ENCODE measurements at places on chromosomes 6 and 20. TPM values are rescaled to one million over a fixed set of nuclear protein-coding genes. Genes with fewer than 3 reads are reported as not detected.

- DNase-seq: no peak
Measured at GRCh38 chr6:17429383-17430061, 36.1 kb downstream of the CAP2 start.

DNA sequence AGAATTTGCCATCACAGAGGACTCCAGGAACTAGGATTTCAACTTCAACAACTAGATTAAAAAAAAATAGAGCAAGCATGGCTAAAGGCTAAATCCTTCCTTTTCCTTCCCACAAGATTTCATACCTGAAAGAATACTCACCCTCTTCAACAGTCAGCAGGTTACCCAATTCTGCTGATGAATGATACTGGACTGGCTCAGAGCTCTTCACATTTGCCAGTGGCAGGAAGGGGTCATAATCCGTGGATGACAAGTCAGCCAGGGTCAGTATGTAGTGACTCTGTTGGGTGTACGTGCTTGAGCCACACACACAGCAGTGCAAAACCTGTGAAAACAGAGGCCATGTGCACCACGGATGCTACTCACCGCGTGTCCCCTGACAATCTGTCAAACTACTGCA, 152.9 kb downstream of the INSM1 start:
- DNase-seq: peak; percentile 88

- DNase-seq: peak; percentile 49
Measured at GRCh38 chr6:124901084-124901483, 61.2 kb upstream of the RNF217 start.

DNA sequence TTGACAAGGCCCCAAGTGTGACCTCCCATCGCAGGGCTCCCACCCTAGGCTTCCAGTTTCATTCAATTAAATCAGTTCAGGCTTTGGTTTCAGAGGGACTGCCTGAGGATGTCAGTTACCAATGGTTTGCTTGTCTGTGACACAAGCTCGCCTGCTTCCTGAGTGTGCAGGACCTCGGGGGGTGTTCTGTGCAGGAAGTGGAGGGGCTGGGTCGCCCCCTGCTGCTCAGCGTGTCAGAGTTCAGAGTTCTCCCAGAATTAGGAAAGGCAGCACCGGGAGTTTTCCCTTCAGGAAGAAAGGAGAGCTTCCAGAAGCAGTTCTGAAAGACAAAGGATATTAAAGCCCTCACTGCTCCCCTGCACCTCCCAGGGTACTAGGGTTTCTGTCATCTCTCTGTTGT, 50.8 kb upstream of the TGM3 start:
- no peak for DNase-seq

DNA sequence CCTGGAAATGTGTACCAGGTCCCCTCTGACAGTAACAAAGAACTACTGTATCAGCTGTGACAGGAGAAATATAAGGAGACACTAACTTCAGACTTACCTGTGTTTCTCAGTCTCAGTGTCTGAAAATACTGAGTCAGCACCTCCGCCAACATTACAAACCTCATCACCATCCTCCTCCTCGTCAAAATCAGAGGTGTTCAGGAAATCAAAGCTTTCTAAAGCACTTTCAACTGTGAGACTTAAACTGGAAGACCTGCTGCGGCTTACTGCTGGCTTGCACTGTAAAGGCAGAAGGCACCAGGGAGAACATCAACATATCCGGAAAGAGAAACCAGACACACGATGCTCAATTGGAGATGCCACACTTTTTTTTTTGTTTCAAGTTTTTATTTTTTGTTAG, 40.3 kb upstream of the ARMH2 start:
- no peak for DNase-seq

- no peak for DNase-seq
Measured at GRCh38 chr6:83303426-83303825, 110.3 kb downstream of the RWDD2A start.

DNA sequence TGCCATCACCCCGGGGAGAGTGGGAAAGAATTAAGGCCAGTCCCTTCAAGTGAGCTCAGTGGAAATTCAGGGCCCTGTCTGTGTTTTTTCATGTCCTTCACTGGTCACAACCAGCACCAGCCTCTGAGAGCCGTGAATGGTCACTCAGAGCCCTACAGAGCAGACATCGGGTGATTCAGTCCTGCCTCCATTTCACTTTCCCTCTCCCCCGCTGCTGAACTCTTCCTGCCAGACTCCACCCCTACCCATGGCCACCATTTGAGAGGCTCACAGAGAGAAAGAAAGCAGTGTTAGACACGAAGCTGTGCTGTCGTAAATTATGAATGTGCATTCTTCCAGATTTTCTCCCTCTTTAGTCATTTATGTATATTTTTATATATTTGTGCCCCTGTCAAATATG, 5.4 kb downstream of the R3HDML start:
- DNase-seq: no peak

- DNase-seq: peak; percentile 8
Measured at GRCh38 chr6:84227044-84227433, 404 bp downstream of the CEP162 start.

DNA sequence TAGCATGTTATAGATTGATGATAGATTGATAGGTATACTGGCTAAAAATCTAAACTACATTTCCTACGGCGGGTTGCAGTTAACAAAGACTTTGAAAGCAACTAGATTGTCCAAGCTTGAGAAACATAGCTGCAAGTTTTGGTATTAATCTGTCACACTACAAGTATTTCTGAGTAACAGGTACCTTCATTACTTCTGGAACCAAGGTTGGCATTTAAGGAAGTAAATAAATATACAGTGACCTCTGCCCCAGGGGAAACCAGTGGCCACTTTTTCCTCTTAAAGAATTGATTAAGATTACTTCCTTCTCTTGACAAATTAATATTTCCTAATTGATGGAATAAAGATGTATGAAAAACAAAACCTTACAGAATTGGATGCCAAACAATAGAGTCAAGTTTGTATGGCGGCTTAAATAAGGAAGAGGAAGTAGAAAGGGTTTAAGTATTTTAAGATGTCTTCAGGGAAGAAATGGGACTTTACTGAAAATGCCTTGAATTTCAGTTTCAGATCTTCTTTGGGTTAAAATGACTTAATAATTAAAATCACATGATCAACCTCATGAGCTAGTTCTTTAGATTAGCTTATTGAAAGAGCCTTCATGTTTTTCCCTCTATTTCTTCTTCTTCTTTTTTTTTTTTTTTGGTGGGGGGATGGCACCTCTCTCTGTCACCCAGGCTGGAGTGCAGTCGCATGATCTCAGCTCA, 132.8 kb downstream of the DOK5 start:
- no peak for DNase-seq

DNA sequence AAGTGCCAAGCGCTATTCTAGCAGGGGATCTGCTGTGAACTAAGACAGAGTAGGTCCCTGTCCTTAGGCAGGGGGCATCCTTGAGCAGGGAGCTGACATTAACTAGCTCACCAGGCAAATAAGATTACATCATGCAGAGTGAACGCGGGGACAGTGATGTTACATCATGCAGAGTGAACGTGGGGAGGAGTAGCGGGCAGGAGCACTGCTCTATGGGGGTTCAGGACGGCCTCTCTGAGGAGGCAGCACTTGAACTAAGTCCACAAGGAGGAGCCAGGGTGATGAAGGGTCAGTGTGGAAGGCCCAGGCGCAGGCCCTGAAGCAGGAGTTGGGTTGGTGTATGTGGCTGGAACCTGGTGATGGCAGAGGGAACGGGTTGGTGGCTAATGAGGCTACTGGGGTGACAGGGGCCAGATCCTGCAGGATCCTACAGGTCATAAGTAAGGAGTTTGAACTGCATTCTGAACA, 38.7 kb downstream of the KAT14 start:
- no peak for DNase-seq

OR2J3 gene
- not detected for total RNA-seq

TRIM10 gene
- total RNA-seq: not detected

PPP2R5D gene
- total RNA-seq: 44.4 TPM

MICB gene
- 37.6 TPM for total RNA-seq

All from foreskin keratinocyte (primary cell).